GM23248 (cell line): ENCODE measurements at places on chromosomes 1 and 21. TPM values are rescaled to one million over a fixed set of nuclear protein-coding genes. Genes with fewer than 3 reads are reported as not detected.

Gene CHODL
- not detected in 2 replicates for polyA plus RNA-seq

Gene C1orf94
- not detected in 2 replicates for polyA plus RNA-seq

Gene LCE1F
- 1.1 and 1.8 TPM in 2 replicates for polyA plus RNA-seq

Gene MXRA8
- polyA plus RNA-seq = 584 and 609 TPM in 2 replicates

Gene HSPA6
- polyA plus RNA-seq = 0.13 and 0.23 TPM in 2 replicates

Gene CDC20
- polyA plus RNA-seq = 48.9 and 55.8 TPM in 2 replicates

Gene GNAT2
- polyA plus RNA-seq = 0.32 TPM in 1 of 2 replicates, not detected in the other

Gene F5
- polyA plus RNA-seq = not detected in 2 replicates

Gene SLAMF6
- polyA plus RNA-seq = not detected in 2 replicates
